ENCODE measurements at places on chromosomes 5 and 9.

- no peak for DNase-seq
Measured at GRCh38 chr9:133166392-133166791, 2.7 kb upstream of the GBGT1 start.

GRCh38 chr9:112041536-112042243 is 133.4 kb downstream of the SUSD1 start:
- no peak for DNase-seq

GRCh38 chr5:167576126-167576525 is 715.3 kb upstream of the WWC1 start:
- no peak for DNase-seq

DNA sequence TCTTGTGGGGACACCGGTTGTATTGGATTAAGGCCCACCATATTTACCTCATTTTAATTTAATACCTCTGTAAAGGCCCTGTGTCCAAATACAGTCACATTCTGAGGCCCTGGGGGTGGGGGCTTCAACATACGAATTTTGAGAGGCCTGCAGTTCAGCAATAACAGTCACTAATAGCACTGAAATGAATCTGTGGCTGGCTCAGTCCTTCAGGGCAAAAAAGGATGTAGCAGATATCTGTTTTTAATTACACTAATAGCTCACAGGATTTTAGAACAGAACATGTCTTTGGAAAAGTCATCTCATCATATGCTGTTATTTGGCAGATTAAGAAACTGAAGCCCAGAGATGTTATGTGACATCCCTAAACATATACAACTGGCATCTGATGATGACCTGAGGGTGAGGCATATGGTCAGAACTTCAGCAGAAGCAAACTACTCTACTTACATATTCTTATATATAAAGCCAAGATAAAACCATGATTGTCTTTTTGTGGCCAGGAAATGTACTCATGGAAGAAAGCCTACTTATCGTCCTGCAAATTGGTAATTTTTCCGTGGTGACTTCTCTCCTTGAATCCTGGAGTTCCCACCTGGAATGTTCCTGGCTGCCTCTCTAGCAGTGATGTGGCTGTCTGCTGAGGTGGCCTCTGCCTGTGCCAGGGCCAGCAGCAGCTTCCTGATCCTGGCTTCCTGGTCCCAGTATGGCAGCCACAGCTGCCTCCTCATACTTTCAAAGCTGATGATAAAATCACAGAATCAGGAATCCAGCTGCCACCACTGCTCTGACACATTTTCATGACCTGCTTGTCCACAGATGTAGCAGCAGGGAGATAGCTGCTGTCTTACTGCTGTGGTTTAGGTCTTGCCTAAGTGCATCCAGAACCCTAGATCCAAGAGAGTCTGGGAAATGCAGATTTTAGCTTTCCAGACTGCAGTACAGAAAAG is 72.1 kb upstream of the ANKRD55 start:
- no peak for DNase-seq

DNA sequence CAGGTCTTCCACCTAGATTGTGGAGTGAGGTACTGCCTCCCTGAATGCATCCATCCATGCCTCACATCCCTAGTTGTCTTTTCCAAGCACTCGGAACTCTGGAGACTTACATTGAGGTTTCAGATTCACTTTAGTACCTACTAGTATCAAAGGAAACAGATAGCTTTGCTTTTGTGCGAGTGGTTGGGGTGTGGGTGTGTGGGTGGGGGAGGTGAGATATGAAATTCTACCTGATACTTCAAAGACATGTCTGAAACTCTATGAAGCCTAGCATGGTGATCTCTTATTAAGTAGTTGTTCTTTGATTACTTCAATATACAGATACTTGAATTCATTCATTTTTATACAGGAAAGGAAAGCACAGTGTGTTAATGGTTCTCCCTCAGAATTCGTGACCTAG is 64.4 kb downstream of the MCCC2 start:
- no peak for DNase-seq

DNA sequence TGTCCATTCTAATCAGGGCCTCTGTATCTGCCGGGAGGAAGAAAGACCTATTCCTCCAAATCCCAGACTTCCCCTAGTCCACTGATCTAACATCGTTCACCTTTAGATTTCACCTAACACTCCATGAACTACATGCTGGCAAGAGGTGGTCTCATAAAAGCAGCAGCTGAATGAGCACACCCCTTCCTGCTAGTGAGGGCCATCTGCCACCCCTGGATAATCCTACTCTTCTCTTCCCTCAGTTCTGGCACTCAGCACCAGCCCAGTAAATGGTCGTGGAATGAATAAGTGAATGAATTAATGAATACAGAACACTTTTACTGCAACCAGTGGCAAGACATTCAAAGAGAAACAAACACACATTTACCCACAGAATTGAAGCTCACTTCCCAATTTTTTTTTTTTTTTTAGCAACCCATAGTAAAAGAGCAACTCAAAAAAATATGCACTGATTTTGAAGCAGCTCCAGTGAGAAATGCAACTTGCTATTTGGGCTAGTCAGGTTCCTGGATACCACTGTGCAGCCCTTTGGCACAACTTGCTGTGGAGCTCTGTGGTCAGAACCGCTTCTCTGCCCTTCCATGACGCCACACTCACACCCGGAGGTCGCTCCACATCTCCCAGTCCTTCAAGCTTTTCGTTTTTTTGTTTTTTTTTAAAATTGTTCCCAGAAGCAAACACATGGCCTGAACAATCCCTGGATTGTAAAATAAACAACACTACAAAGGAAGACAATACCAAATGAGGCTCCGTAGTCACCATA is 6.2 kb downstream of the RNF183 start:
- no peak for DNase-seq

DNA sequence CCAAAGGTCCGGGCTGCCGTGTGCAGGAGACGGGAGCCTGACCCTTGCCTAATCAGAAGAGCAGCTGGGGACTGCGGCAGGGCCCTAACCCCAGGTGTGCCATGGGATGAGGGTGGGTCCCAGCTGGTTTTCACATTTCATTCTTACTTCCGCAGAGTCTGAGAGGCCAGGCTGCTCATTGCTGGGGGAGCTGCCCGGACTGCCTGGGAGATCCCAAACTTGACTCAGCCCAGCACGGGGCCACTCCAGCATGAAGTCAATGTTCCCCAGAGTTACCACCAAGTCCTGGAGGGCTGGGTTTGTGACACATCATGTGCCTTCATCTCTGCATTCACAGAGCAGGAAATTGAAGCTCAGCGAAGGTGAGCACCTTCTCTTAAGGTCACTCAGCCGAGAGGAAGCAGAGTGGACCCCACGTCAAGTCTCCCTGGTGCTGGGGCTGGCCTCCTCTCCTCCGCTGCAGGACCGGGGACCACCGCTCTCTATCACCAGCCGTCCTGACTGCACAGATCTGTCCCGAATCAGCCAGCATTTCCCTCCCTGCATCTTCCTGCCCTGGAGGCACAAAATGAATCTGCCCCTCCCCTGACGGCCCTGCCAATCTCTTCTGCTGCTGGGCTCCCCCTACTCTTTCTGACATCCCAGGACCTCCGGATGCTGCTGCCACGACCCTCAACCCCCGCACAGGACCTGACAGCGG is 54.6 kb upstream of the PHYKPL start:
- no peak for DNase-seq

DNA sequence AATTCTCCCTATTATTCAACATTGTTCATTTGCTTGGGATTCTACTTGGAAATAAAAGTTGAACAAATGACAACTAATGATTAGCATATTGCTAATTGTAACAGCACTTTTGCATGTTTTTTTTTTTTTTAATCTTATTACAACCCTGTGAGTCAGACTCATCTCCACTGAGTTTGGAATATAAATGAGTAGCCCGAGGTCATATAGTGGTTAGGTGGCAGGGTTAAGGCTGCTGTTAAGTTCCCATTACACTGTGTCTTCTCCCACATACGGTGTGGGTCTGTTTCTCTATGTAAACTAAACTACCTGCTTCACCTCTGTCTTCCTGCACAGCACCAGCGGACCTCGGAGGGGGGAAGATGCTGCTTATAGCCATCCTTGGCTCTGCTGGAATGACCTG is 92.4 kb downstream of the EQTN start:
- no peak for DNase-seq

- no peak for DNase-seq
Measured at GRCh38 chr5:102778478-102778877, 23.4 kb downstream of the PAM start.

GRCh38 chr5:149859746-149860145 is 84.8 kb downstream of the PDE6A start:
- DNase-seq, result no peak

All from stimulated activated CD8-positive, alpha-beta memory T cell treated with anti-CD3 and anti-CD28 coated beads, Interleukin-7, amount 100 ng/mL, for 1 hour (primary cell).